Prostate gland (tissue), 2 donors: ENCODE measurements at places on chromosomes 12 and 14. TPM values are rescaled to one million over a fixed set of nuclear protein-coding genes. Genes with fewer than 3 reads are reported as not detected.
A peak's percentile ranks its signal among the peaks of the same experiment; 100 is the strongest.

SLC38A4 gene
- total RNA-seq = 1.3 TPM

COX14 gene
- 84.6 TPM for total RNA-seq

BDKRB2 gene
- total RNA-seq = 1.2 TPM

PPP4R4 gene
- total RNA-seq = 9.5 TPM

PTCSC3 gene
- total RNA-seq = not detected

CPM gene
- total RNA-seq = 68.4 TPM

- H3K27me3 ChIP-seq = no peaks in the 10 kb centered on the region
- no peaks in the 10 kb centered on the region for H3K36me3 ChIP-seq
- no peaks in the 10 kb centered on the region for H3K4me1 ChIP-seq
- H3K27ac ChIP-seq = no peak overlapping the region
Measured at GRCh38 chr14:92372230-92372629, 49.3 kb downstream of the SLC24A4 start.

- H3K27ac ChIP-seq = no peak overlapping the region
- no peaks in the 10 kb centered on the region for H3K27me3 ChIP-seq
- no peak for DNase-seq
- no peaks in the 10 kb centered on the region for H3K36me3 ChIP-seq
- no peaks in the 10 kb centered on the region for H3K4me1 ChIP-seq
Measured at GRCh38 chr14:81172353-81172752, 48.4 kb downstream of the GTF2A1 start.

DNA sequence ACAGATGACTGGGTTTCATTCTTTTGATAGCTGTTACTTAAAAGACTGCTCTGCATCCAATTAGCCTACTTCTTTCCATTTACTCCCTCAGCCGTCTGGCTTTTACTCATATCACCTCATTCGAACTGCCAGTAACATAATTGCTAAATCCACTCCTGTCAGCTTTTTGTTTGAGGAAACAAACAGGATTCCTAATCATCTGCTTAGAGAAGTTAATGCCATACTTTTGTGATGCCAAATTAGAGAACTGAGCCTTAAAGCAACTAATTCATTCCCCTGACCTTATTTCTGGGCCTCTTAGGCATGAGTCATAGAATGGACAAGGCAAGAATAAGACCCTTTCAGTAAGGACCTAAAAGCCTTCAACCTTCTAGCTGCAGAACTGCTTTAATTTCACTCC is 2.9 kb downstream of the OXA1L start:
- no peaks in the 10 kb centered on the region for H3K27me3 ChIP-seq
- H3K4me3 ChIP-seq = no peak overlapping the region
- peaks cover 23% of the 10 kb centered on the region for H3K36me3 ChIP-seq
- no peaks in the 10 kb centered on the region for H3K4me1 ChIP-seq
- no peak overlapping the region for H3K27ac ChIP-seq
- DNase-seq = no peak

- no peak for DNase-seq
- no peaks in the 10 kb centered on the region for H3K27me3 ChIP-seq
- H3K36me3 ChIP-seq = no peaks in the 10 kb centered on the region
- H3K4me1 ChIP-seq = no peaks in the 10 kb centered on the region
- H3K4me3 ChIP-seq = no peak overlapping the region
Measured at GRCh38 chr14:101963656-101964296, 597 bp upstream of the DYNC1H1 start.

DNA sequence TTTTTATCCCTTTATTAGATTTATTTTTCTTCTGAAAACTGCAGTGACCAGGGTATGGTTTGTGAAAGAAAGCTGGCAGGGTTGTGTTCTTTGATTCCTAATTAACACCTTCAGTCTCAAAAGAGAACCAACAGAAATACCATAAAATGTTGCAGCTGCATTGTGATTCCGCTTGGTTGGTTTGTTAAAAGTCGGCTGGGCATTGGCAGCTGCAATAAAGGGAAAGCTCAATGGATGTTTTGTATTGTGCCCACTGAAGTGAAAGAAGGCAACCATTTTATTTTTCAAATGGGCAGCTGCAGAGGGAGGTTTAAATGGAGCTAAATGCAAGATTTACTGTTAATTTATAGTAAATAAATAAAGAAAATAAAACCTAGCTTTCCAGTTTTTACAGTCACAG is 16.7 kb downstream of the LGR5 start:
- H3K27me3 ChIP-seq = no peaks in the 10 kb centered on the region
- H3K36me3 ChIP-seq = no peaks in the 10 kb centered on the region
- H3K4me1 ChIP-seq = no peaks in the 10 kb centered on the region
- DNase-seq = no peak

- no peak overlapping the region for H3K27ac ChIP-seq
- H3K4me3 ChIP-seq = no peak overlapping the region
- no peaks in the 10 kb centered on the region for H3K27me3 ChIP-seq
- no peaks in the 10 kb centered on the region for H3K4me1 ChIP-seq
- no peaks in the 10 kb centered on the region for H3K36me3 ChIP-seq
Measured at GRCh38 chr14:93025055-93025454, 90.7 kb downstream of the ITPK1 start.

- no peak for DNase-seq
- H3K27me3 ChIP-seq = no peaks in the 10 kb centered on the region
- no peaks in the 10 kb centered on the region for H3K4me1 ChIP-seq
- H3K36me3 ChIP-seq = no peaks in the 10 kb centered on the region
- no peak overlapping the region for H3K27ac ChIP-seq
- no peak overlapping the region for H3K4me3 ChIP-seq
Measured at GRCh38 chr14:81819344-81819743, 285.7 kb upstream of the SEL1L start.

- no peaks in the 10 kb centered on the region for H3K36me3 ChIP-seq
- H3K4me1 ChIP-seq = peaks cover 2% of the 10 kb centered on the region
- no peak overlapping the region for H3K27ac ChIP-seq
- H3K27me3 ChIP-seq = no peaks in the 10 kb centered on the region
Measured at GRCh38 chr14:94161981-94162380, 12.1 kb upstream of the PPP4R4 start.

GRCh38 chr12:28063355-28063880 is 90.9 kb upstream of the PTHLH start:
- no peak for DNase-seq
- H3K27ac ChIP-seq = no peak overlapping the region
- H3K4me1 ChIP-seq = no peaks in the 10 kb centered on the region
- H3K27me3 ChIP-seq = no peaks in the 10 kb centered on the region

GRCh38 chr12:56687223-56688128 is 608 bp downstream of the PTGES3 start:
- H3K4me3 ChIP-seq = peak overlapping the region; percentile 95
- no peaks in the 10 kb centered on the region for H3K4me1 ChIP-seq
- H3K36me3 ChIP-seq = no peaks in the 10 kb centered on the region

DNA sequence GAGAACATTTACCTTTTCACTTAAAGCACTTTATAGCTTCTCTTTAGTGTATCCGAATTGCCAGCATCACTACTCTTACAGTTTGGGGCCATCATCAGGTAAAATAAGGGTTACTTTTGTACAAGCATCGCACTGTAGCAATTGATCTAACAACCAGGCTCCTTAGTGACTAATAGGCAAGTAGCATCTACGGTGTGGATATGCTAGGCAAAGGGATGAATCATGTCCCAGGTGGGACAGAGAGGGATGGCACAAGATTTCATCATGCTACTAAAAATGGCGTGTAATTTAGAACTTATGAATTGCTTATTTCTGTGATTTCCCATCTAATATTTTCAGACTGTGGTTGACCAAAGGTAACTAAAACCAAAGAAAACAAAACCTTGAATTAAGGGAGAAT is 582.3 kb downstream of the KCNH5 start:
- no peaks in the 10 kb centered on the region for H3K27me3 ChIP-seq
- DNase-seq = no peak
- H3K4me1 ChIP-seq = no peaks in the 10 kb centered on the region
- no peak overlapping the region for H3K4me3 ChIP-seq
- H3K27ac ChIP-seq = no peak overlapping the region
- H3K36me3 ChIP-seq = no peaks in the 10 kb centered on the region

DNA sequence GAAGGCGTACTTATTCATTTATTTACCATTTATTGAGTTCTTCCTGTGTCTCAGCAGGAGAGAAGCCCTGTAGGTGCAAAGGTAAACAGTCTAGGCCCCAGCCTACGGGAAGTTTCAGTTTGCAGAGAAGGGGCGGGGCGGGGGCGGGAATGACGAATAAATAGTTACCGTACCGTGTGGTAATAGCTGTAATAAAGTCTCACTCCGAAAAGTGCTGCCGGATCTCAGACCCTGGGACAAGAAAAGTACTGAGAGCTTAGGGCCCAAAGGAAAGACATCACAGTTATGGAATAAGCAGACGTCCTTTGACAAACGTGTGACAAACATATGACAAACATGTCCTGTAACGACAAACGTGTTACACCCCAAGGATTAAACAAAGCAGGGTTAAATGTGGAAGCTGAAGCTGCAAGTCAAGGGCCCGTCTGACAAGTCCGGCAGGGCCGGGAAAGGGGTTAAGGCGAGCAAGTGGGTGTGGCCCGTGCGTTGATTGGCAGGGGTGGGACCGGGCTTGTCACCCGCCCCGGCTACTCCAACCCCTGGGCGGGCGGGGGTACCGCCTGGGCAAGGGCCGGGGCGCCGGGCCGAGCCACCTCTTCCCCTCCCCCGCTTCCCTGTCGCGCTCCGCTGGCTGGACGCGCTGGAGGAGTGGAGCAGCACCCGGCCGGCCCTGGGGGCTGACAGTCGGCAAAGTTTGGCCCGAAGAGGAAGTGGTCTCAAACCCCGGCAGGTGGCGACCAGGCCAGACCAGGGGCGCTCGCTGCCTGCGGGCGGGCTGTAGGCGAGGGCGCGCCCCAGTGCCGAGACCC is at the start of gene LRP10:
TSS of gene LRP10 (plus strand) at position 517 of the 809 bp plus-strand sequence. CDS start 564 bp downstream, outside the sequence.
- DNase-seq = peak; percentile 97
- H3K27ac ChIP-seq = peak within 1 kb of the TSS; percentile 100
- H3K4me1 ChIP-seq = peaks cover 4% of the 10 kb centered on the region
- peak within 1 kb of the TSS; percentile 100 for H3K4me3 ChIP-seq

DNA sequence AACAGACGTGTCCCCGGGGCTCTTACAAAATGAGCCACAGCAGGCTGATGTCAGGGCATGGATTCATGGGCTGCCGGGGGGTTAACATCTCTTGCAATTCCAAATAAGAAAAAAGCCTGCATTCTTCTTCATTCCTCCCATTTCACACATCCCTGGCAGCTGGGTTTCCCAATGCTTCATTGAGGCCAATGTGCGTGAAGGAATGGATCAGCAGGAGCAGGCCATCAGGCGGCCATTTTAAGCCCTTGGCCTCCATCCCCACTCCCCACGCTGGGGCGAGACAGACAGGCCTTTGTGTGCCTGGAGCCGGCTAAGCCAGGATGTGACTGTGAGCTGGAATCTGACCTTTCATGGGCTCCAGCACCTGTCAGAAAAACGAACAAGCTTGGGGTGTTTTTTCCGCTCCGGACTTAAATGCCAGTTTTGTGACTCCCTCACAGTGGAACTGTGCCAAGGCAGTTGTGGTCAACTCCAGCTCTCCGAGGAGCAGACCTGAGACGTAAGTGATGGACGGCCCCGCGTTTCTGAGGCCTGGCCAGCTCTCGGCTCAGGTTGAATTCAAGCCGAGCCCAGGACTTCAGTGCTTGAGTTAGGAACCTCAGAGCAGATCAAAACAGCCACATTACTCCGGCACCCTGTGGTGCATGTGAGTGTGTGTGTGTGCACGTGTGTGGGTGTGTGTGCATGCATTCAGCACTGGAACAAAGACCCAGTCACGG is 133.1 kb downstream of the TMEM30B start:
- no peaks in the 10 kb centered on the region for H3K36me3 ChIP-seq
- no peak overlapping the region for H3K4me3 ChIP-seq
- H3K4me1 ChIP-seq = no peaks in the 10 kb centered on the region
- no peaks in the 10 kb centered on the region for H3K27me3 ChIP-seq
- H3K27ac ChIP-seq = peak overlapping the region; percentile 52

GRCh38 chr14:71638523-71639196 is 293.6 kb upstream of the RGS6 start:
- no peak overlapping the region for H3K27ac ChIP-seq
- no peaks in the 10 kb centered on the region for H3K27me3 ChIP-seq
- H3K36me3 ChIP-seq = no peaks in the 10 kb centered on the region
- no peak overlapping the region for H3K4me3 ChIP-seq
- DNase-seq = no peak

- H3K27ac ChIP-seq = peak overlapping the region; percentile 7
- H3K36me3 ChIP-seq = no peaks in the 10 kb centered on the region
- H3K4me1 ChIP-seq = no peaks in the 10 kb centered on the region
- peak overlapping the region; percentile 17 for H3K4me3 ChIP-seq
- H3K27me3 ChIP-seq = no peaks in the 10 kb centered on the region
Measured at GRCh38 chr12:10749700-10750384, 26.7 kb upstream of the YBX3 start.

DNA sequence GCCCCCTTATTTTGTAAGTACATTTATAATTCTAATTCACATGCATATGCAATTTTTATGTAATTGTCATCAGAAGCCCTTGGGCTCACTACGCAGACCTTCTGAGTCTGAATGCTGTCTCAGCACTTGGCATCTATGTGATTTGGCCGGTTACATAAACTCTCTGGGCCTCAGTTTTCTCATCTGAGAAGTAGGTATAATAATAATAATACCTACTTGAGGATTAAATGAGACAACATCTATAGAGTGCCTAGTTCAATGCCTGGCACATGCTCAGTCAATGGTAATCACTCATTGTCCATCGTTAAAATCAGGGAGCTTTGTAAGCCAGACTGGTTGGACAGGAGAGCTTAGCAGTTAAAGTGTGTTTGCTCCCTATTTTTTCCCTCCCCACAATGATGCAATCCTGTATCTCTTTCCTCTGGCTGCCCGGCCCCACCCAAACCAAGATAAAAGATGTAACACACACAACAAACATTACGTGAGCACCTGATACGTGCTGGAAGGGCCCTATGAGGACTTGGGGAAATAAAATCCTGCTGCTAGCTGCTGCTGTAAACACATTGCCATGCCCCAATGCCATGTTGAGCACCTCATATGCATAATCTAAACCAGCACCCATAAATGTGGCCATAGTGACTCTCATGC is 235.0 kb downstream of the CRADD start:
- DNase-seq = no peak
- no peaks in the 10 kb centered on the region for H3K4me1 ChIP-seq
- no peak overlapping the region for H3K4me3 ChIP-seq
- no peaks in the 10 kb centered on the region for H3K36me3 ChIP-seq
- H3K27ac ChIP-seq = no peak overlapping the region
- no peaks in the 10 kb centered on the region for H3K27me3 ChIP-seq

GRCh38 chr14:104693482-104694431 is 4.3 kb downstream of the INF2 start:
- H3K27me3 ChIP-seq = no peaks in the 10 kb centered on the region
- H3K36me3 ChIP-seq = no peaks in the 10 kb centered on the region
- no peak overlapping the region for H3K27ac ChIP-seq
- no peak overlapping the region for H3K4me3 ChIP-seq
- DNase-seq = no peak

GRCh38 chr14:52117111-52117832 is 48.4 kb upstream of the NID2 start:
- no peak for DNase-seq
- H3K27me3 ChIP-seq = no peaks in the 10 kb centered on the region
- H3K4me1 ChIP-seq = no peaks in the 10 kb centered on the region
- no peaks in the 10 kb centered on the region for H3K36me3 ChIP-seq
- H3K4me3 ChIP-seq = no peak overlapping the region
- H3K27ac ChIP-seq = no peak overlapping the region

GRCh38 chr12:23950775-23951451 is 1.4 kb upstream of the SOX5 start:
- H3K4me3 ChIP-seq = peak overlapping the region; percentile 12
- no peak for DNase-seq
- H3K4me1 ChIP-seq = no peaks in the 10 kb centered on the region
- H3K27ac ChIP-seq = no peak overlapping the region
- H3K27me3 ChIP-seq = no peaks in the 10 kb centered on the region

- no peaks in the 10 kb centered on the region for H3K27me3 ChIP-seq
- H3K4me1 ChIP-seq = no peaks in the 10 kb centered on the region
- no peak overlapping the region for H3K4me3 ChIP-seq
- DNase-seq = no peak
- H3K27ac ChIP-seq = no peak overlapping the region
- H3K36me3 ChIP-seq = peaks cover 3% of the 10 kb centered on the region
Measured at GRCh38 chr12:120767071-120768024, 41.7 kb downstream of the ACADS start.
